ENCODE measurements at places on chromosomes 2 and 18.

GRCh38 chr2:113185664-113186432 lies 12.1 kb downstream of the PSD4 start:
- DNase-seq, result no peak

DNA sequence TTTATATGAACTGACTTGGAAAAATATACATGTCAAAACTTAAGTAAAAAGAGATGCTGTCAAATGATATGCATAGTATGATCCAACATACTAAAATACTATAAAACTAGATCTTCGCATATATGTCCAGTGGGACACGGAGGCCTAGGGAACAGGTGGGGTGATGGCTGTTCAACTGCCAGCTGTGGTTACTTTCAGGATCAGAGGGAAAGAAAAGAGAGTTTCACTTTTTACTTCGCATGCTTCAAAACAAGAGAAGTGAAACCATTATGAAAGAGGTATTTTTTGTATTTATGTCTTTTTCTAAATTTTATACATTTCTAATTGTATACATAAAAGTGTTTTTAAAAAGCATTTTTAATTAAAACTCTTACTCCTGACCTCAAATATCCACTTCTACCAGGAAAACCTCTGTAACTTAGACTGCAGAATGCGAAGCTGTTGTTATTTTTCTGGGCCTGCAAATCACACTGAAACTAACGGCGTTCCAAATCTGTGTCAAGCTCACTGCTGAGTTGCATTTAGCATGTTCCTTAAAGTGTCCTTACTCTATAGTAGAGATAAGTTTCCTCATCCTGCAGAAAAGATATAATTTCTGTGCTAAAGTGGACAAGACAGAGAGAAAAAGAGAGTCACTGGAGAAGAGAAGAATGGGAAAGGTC lies 97.8 kb upstream of the SLC35G4 start:
- DNase-seq, result no peak

DNA sequence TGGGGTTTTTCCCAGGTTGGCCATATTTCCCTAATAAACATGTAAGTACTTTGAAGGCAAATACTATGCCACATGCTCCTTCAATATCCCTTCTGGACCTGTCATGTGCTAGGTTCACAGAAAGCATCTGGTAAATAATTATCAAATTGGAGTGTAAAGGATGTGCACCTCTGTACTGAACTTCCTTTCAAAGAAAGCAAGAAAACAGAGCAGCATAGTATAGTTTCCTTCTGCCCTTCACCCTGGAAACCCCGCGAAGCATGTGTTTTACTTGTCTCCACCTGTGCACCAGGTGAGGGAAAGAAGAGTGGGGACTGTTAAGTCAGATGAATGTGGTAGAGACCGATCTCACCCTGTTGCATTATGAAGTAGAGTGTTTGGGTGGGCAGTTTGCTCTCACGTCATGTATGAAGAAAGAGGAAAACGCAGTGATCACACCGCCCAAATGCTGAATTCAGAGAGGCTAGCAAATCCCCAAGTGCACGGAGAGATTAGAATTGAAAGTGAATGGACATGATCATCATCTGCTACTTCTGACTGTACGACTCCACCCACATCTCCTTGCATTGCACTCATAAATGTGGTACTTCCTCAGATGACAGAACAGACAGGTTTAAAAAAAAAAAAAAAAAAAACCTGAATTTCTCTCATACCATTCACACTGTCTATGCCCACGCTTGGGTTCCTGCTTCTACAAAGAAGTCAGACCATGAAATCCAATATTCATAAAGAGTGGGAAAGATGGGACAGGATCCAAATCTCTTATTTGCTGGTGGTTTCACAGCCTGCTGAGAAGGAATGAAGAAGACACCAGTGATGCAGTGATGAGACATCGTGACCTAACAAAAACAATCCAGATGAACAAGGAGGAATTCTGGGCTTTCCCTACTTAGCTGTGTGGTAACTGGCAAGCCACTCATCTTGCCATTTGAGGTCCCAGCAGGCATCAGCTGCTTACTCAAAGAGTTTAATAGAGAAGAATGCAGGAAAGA lies 448.6 kb downstream of the BCL11A start:
- no peak for DNase-seq

DNA sequence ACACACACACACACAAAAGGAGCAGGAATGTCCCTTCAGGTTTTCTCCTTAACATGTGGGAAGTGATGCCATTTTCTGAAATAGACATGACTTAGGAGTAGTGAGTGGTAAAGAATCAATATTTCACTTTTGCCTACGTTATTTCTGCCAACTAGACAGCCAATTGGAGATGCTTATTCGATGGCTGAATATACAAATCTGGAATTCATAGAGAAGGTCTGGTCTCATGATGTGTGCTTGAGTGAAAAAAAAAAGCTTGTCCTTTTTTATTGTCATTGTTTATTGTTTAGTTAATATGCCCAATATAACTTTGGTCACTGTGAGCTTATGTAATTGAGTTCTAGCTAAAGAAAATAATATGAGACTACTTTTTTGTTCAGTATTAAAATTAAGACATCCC lies 284.3 kb downstream of the GULP1 start:
- DNase-seq, result no peak

- DNase-seq, result no peak
Observed at GRCh38 chr2:176533505-176534193, 264.4 kb downstream of the MTX2 start.

DNA sequence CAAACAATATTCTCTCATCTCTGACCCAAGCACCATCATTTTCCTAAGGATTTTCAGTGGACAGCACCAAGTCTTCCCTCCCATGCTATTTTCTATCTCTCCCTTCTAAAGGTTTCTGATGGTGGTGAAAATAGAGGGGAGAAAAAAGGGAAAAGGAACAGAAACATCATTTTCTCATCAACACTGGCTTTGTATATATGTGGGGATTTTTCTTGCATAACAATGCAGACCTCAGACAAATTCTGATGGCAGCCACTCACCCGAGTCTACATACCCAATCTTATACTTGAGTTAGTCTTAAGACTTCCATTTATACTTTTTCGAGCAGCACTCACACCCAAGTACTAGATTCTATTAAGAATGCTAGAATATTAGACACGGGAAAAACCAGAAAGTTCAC lies 95.8 kb downstream of the TMEM163 start:
- DNase-seq, result no peak

- no peak for DNase-seq
Observed at GRCh38 chr18:76579301-76579695, 84.3 kb upstream of the ZNF516 start.

DNA sequence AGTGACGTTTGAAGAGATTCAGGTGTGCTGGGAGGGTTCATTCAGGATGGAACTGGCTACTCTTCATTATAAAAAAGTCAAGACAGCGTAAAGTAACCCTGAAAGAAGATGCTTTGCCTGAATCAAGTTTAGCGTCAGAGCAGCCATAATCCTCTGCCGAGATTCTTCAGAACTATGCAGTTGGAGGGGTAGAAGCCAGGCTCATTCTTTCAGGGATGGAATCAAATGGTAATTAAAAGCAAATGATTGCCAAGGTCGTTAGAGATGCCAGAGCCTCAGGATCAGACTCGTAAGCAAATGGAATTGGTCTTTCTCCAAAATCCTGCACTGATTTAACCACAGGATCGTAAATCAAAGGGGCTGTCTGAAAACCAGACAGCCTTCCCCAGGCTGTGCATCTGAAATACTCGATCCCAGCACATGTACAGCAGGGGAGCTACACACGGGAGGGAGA lies 21.9 kb downstream of the APCDD1 start:
- no peak for DNase-seq

DNA sequence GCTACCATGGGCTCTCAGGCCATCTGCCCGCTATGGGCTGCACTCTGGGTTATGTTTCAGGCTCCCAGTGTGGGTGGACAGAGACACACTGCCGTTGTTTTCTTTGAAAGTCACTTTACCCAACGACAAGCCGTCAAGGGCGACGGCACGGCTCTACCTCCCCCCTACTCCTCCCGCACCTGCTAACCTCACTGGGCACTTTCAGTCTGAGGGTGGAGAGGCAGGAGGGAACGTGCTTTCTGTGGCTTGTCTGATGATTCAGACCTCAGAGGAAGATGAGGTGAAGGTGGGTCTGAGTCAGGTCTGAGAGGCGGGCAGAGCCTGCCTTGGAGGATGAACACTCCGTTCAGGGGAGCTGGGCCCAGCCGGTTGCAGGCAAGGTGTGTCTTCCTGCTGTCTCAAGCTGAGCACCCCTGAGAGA lies 147.6 kb upstream of the HDAC4 start:
- no peak for DNase-seq

- DNase-seq, result no peak
Observed at GRCh38 chr2:199228887-199229819, 228.6 kb downstream of the SATB2 start.

- peak; percentile 83 for DNase-seq
Observed at GRCh38 chr2:95728878-95729596, 137.2 kb downstream of the TRIM43 start.

DNA sequence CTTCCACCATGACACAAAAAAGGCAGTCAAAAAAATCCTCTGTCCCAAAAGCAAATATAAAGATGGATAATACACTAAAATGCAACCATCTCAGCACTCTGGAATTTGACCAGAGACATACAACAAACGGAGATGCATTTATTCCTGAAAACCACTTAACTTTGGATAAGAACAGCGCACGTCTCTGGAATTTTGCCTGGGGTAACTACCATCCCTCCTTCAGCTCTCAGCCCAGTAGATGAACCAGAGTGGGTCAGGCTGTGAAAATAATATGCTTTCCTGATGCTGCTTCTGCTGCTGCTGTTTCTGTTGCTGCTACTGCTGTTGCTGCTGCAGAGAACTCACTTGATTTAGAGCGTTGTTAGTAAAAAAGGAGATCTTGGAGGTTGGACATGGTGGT lies 133.8 kb upstream of the ACVR2A start:
- no peak for DNase-seq

GRCh38 chr18:44128365-44128764 lies 552.3 kb upstream of the SETBP1 start:
- DNase-seq, result no peak

- DNase-seq, result no peak
Observed at GRCh38 chr2:112162956-112163355, 24.8 kb downstream of the FBLN7 start.

DNA sequence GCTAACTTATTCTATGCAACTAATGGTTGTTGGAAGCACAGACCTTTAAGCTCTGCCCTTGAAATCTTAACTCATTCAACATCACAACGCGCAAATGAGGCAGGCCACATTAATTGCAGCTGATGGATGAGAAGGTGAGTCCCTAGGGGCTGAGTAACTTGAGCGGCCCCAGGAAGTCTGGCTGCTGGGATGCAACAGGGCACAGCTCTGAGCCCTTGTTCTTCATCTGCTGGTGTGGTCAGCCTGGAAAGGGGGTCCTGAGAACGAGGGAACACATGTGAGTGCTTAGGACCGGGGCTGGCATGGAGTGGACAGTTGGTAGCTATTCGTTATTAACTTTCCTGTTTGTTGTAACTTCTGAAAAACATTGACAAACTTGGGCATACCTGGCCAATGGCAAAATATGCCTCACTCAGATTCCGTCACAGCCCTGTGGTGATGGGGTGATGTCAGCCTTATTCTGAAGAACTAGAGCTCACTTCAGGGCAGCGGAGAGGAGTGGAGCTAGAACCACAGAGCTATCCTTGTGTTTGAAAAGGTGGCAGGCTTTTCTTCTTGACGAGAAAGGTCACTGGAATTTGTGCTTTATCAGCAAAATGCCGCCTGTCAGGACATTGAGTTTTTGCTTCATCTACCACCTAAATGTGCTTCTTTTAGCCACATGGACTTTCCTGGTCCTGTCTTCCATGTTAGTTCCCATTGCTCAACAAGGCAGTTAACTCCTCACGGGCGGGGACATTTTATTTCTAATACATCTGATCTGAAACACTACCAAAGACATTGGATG lies 145.9 kb upstream of the FHL2 start:
- no peak for DNase-seq

- no peak for DNase-seq
Observed at GRCh38 chr2:106339132-106339531, 129.1 kb downstream of the RGPD3 start.

GRCh38 chr2:183349091-183349490 lies 224.8 kb downstream of the NUP35 start:
- no peak for DNase-seq

- DNase-seq, result no peak
Observed at GRCh38 chr2:72914589-72915319, 2.6 kb upstream of the EMX1 start.

- DNase-seq, result no peak
Observed at GRCh38 chr2:79982445-79982844, 322.1 kb downstream of the LRRTM1 start.

DNA sequence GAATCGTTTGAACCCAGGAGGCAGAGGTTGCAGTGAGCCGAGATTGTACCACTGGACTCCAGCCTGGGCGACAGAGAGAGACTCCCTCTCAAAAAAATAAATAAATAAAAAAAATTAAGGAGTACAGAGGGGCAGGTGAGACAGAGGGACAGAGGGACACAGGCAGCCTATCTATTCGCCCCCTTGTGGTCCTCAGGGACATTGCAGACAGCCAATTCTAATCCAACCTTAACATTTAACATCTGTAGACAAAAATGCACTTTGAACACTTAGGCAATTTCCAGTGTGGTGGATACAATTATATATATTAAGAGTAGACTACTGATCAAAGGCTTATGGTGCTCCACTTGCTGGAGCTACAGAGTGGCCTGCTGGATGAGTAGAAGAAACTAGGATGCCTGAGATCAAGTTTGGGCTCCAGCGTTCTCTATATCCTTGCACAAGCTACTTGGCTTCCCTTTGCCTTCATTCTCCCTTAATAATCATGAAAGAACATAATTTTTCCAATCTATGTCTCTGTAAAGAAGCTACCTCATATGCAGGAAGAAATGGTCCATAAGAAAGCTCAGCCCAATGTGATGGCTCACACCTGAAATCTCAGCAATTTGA lies 8.2 kb upstream of the SMARCAL1 start:
- no peak for DNase-seq

DNA sequence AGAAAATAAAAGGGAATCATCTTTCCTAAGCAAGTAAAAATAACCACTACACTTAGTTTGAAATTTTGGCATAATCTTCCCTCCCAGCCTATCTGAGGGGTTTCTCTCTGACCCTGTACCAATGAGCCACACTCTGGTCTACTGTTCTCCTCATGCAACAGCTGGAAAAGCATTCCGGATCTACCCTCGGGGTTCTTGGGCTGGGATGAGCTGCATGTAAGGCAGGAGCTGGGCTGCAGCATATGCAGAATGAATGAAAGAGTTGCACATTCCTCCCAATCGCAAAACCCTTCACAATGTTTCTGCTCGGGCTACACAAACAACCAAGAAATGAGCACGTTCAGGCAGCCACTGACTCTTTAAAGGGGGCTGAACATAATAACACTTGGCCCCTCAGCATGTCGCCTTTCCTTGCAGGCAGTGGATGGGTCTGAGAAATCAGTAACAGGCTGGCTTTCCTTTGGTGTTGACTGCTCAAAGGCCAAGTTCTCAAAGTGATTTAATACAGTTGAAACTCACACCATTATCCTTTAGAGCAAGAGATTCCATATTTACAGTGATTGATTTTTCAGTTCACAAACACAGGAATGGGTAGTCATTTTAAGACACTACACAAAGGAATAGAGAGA lies 180.4 kb upstream of the ZFP36L2 start:
- no peak for DNase-seq

- no peak for DNase-seq
Observed at GRCh38 chr2:72438364-72438763, 290.7 kb upstream of the CYP26B1 start.
